ENCODE measurements at places on chromosomes 6 and 20. TPM values are rescaled to one million over a fixed set of nuclear protein-coding genes. Genes with fewer than 3 reads are reported as not detected.
A peak's percentile ranks its signal among the peaks of the same experiment; 100 is the strongest.

DNA sequence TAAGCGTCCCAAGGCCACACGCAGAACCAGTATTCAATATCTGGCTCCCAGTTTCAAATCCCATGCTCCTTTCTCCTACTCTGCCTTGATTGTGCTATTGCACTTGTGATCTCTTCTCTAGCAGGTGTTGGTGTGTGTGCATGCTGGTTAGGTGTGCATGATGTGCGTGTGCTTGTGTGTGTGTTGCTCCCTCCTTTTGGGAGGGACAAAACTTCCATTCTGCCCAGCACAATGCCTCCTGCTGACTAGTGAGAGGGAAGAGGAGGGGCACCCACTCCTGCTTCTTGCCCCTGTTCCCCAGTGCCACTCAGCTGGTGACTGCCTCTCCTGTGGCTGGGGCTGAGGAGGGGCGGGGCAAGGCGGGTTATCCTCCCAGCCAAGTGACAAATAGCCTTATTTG is 19.7 kb downstream of the CD40 start:
- no peak overlapping the region for H3K4me3 ChIP-seq
- no peak overlapping the region for H3K27ac ChIP-seq
- no peak for DNase-seq

- H3K4me1 ChIP-seq, result no peaks in the 10 kb centered on the region
- H3K4me3 ChIP-seq, result no peak overlapping the region
- H3K27me3 ChIP-seq, result no peaks in the 10 kb centered on the region
- H3K27ac ChIP-seq, result no peak overlapping the region
Observed at GRCh38 chr6:12160326-12160725, 129.8 kb upstream of the EDN1 start.

- no peaks in the 10 kb centered on the region for H3K27me3 ChIP-seq
- no peaks in the 10 kb centered on the region for H3K4me1 ChIP-seq
- no peak overlapping the region for H3K27ac ChIP-seq
- H3K4me3 ChIP-seq, result no peak overlapping the region
- no peaks in the 10 kb centered on the region for H3K36me3 ChIP-seq
- no peak for DNase-seq
Observed at GRCh38 chr6:32889533-32889932, 35.5 kb downstream of the PSMB9 start.

DNA sequence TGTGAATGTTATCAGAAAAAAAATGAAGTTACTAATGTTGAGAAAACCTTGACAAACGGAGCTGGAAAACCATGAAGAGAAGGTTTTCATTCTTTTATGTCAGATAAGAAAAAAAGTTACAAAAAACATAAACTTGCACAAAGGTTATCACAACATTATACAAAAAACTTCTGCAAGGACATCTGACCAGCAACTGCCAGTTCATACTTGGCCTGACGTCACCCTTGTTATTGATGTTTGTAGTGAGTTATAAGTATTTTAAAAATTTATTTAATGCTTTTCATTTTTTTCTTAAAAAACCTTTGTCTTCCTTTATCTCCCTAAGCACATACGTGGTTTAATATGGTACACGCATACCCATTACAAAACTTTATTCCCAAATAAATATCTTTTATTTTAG is 16.3 kb downstream of the GSTA3 start:
- H3K36me3 ChIP-seq, result no peaks in the 10 kb centered on the region
- H3K4me3 ChIP-seq, result no peak overlapping the region
- no peak for DNase-seq

- H3K27ac ChIP-seq, result no peak overlapping the region
- no peak overlapping the region for H3K4me3 ChIP-seq
- no peaks in the 10 kb centered on the region for H3K4me1 ChIP-seq
Observed at GRCh38 chr6:6728169-6728941, 139.8 kb downstream of the LY86 start.

GRCh38 chr6:85482206-85482904 is 32.5 kb downstream of the NT5E start:
- H3K4me1 ChIP-seq, result peaks cover 6% of the 10 kb centered on the region

DNA sequence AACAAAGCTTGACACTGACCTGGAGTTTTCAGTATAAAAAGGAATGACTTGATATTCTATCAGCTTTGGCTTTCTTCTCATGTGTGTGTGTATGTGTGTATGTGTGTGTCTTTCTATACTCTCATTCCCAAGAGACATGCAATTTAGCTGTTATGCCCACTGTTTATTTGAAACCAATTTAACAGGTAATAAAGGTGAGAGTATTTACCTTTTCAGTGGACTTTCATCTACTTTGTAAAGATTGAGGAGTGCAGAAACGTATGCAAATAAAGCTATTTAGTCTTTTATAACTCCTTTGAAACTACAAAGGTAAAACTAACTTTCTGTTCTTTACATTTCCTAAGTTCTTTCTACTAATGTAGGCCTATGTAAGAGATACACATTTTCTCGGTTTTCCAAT is 103.5 kb upstream of the HS3ST5 start:
- H3K36me3 ChIP-seq, result no peaks in the 10 kb centered on the region
- H3K27me3 ChIP-seq, result no peaks in the 10 kb centered on the region
- H3K27ac ChIP-seq, result no peak overlapping the region
- no peaks in the 10 kb centered on the region for H3K4me1 ChIP-seq

DNA sequence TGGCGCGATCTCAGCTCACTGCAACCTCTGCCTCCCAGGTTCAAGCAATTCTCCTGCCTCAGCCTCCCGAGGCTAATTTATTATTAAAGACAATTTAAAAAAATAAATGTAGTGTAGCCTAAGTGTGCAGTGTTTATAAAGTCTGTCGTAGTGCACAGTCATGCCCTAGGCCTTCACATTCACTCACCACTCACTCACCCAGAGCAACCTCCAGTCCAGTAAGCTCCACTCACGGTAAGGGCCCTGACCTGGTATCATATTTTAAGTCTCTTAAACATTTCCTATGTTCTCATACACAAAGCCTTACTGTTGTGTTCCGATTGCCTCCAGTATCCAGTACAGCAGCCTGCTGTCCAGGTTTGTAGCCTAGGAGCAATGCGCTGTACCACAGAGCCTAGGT is 168.2 kb upstream of the FOXQ1 start:
- no peak for DNase-seq
- H3K27me3 ChIP-seq, result no peaks in the 10 kb centered on the region
- H3K36me3 ChIP-seq, result no peaks in the 10 kb centered on the region
- no peak overlapping the region for H3K27ac ChIP-seq
- H3K4me1 ChIP-seq, result no peaks in the 10 kb centered on the region
- H3K4me3 ChIP-seq, result no peak overlapping the region

DNA sequence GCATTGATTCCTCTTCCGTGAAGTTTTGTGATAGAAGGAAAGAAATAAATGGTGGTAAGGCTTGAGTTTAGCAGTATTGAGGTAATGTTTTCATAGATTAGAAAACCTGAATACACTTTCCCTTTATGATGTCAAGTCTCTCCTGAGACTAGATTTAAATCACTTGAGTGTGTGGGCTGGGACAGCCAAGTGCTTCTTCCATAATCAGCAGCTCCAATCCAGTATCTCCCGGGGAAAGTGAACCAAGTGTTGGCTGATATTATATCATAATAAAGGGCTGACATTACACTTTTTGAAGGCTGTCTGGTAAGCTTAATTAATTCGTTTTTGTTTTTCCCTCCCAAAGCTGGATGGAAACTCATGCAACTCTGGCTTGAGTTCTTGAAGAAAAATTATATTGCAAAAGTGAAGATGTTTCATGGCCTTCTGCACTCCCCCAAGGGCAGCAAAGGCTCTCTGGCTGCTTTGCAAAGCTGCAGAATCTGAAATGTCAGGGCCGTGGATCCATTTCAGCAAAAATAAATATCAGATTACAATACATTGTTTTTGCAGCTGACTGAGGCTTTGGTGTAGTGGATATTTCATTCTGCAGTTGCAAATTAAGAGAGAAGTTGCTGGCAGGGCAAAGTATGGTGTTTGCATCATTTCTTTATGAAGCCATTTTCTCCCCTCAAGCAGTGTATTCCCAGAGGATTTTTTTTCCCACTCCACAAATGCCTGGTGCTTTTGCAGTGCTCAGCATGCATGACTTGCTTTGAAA is 101.2 kb downstream of the MKKS start:
- H3K4me1 ChIP-seq, result no peaks in the 10 kb centered on the region
- no peak overlapping the region for H3K27ac ChIP-seq
- no peaks in the 10 kb centered on the region for H3K27me3 ChIP-seq
- H3K4me3 ChIP-seq, result no peak overlapping the region
- H3K36me3 ChIP-seq, result no peaks in the 10 kb centered on the region

DNA sequence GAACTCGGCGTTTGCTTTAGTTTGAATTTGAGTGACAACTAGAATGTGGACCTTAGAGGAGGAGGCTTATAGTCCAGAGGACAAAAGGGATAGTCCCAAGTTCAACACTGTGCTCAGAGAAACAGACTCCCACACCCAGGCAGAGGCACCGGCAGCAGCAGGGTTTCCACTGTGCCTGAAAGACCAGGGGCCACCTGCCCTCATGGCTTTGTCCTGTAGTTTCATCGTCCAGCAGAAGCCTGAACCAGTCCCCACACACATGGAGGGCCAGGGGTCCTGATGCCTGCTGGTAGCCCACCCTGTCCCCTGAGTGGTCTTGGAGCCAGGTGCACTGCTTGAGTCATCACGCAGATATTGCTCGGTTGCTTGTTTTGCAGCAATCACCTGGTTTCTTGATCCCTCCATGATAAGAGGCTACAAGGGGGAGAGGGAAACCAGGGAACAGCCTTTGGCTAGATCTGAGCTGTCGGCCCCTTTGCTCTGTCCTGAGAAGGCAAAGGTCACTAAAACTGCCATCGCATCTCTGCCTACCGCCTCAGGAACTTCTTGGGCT is 7.2 kb upstream of the ACSS1 start:
- H3K36me3 ChIP-seq, result no peaks in the 10 kb centered on the region
- DNase-seq, result peak; percentile 61
- H3K4me3 ChIP-seq, result no peak overlapping the region
- H3K4me1 ChIP-seq, result peaks cover 16% of the 10 kb centered on the region
- no peak overlapping the region for H3K27ac ChIP-seq

DNA sequence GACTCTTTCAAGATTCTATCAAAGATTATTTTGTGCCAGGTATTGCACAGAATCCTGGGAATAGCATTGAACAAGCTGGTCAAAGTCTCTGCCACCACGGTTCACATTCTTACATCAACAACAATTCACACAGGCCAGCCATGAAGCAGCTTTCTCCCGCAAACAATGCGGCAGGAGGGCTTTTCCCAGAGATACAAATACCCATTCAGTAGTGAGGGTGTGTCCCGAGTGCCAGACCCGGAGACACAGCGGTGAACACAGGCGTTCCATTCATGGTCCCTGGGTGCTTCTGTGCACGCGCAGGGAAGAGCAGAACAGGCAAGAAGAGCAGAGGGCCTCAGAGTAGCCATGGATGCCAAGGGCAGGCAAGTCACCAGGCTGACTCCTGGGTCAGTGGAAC is 83.3 kb upstream of the PDE10A start:
- DNase-seq, result no peak
- no peak overlapping the region for H3K4me3 ChIP-seq
- H3K36me3 ChIP-seq, result no peaks in the 10 kb centered on the region
- H3K27me3 ChIP-seq, result no peaks in the 10 kb centered on the region

GRCh38 chr6:122495612-122496011 is 24.0 kb upstream of the SERINC1 start:
- H3K36me3 ChIP-seq, result no peaks in the 10 kb centered on the region
- H3K4me3 ChIP-seq, result no peak overlapping the region

- no peak overlapping the region for H3K27ac ChIP-seq
- H3K36me3 ChIP-seq, result no peaks in the 10 kb centered on the region
- DNase-seq, result no peak
- no peaks in the 10 kb centered on the region for H3K27me3 ChIP-seq
- H3K4me3 ChIP-seq, result no peak overlapping the region
Observed at GRCh38 chr6:145143379-145143778, 591.9 kb downstream of the EPM2A start.

DNA sequence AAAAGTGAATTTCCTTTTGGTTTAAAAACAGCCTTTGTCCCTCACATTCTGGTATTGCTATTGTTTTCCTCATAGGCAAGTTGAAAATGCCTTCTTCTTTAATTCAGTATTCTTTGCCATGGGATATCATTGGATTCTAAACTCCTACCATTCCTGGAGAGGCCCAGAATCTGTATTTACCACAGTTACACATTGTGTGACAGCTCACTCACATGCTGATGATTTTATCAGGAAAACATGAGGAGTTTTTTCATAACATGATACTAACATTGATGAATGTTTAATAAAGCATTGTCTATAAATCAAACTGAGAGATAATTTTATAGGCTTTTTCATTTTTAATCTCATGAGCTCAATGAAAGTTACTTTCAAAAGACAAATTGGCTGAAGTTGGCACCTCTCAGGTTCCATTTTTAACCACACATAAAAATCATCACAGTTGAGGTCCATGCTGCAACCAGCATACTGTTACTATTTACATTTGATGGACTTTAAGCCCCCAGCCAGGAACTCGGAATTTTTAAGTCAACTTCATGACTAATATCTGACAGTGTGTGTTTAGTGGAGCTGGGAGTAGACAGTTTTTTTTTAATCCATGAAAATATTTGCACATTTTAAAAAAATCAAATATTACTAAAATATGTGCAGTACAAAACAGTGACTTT is 82.8 kb downstream of the FAM83B start:
- no peak for DNase-seq
- H3K36me3 ChIP-seq, result peaks cover 5% of the 10 kb centered on the region
- no peak overlapping the region for H3K4me3 ChIP-seq
- H3K27ac ChIP-seq, result no peak overlapping the region

DNA sequence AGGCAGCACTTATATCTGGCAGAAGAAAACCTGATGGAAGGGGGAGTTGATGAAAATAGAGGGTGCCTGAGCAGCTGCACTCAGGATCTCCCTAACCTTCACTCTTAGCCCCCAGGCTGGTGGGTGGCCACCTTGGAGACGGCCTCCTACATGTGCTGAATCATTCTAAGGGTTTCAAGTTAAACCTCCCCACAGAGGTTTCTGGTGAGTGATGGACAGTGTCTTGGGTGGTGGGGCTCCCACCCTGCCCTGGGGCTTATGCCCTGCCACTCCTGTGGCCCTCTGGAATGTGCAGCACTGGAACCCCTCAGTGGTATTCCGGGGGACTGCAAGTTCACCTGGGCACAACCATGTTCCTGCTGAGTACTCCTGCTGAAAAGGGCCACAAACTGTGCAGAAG is 357.2 kb downstream of the CD83 start:
- H3K4me1 ChIP-seq, result no peaks in the 10 kb centered on the region
- no peaks in the 10 kb centered on the region for H3K36me3 ChIP-seq
- no peak for DNase-seq
- H3K27ac ChIP-seq, result no peak overlapping the region

DPPA5 gene
- total RNA-seq, result not detected

OR2H1 gene
- not detected for total RNA-seq

RAET1L gene
- total RNA-seq, result not detected

APOM gene
- not detected for total RNA-seq

SLC17A9 gene
- total RNA-seq, result 4.9 TPM

OPRM1 gene
- total RNA-seq, result not detected

HLA-DQB1 gene
- not detected for total RNA-seq

CPNE5 gene
- 1.7 TPM for total RNA-seq

TRIM15 gene
- total RNA-seq, result 19.8 TPM

MLN gene
- total RNA-seq, result not detected

TRAPPC3L gene
- total RNA-seq, result not detected

RAB32 gene
- 19.0 TPM for total RNA-seq

RAET1G gene
- total RNA-seq, result not detected

SIRPG gene
- 4.8 TPM for total RNA-seq
